Daoy (cell line): ENCODE measurements at places on chromosomes 6 and 20. TPM values are rescaled to one million over a fixed set of nuclear protein-coding genes. Genes with fewer than 3 reads are reported as not detected.

ZBP1 gene
- total RNA-seq: 0.11 TPM in 1 of 2 replicates, not detected in the other

DNA sequence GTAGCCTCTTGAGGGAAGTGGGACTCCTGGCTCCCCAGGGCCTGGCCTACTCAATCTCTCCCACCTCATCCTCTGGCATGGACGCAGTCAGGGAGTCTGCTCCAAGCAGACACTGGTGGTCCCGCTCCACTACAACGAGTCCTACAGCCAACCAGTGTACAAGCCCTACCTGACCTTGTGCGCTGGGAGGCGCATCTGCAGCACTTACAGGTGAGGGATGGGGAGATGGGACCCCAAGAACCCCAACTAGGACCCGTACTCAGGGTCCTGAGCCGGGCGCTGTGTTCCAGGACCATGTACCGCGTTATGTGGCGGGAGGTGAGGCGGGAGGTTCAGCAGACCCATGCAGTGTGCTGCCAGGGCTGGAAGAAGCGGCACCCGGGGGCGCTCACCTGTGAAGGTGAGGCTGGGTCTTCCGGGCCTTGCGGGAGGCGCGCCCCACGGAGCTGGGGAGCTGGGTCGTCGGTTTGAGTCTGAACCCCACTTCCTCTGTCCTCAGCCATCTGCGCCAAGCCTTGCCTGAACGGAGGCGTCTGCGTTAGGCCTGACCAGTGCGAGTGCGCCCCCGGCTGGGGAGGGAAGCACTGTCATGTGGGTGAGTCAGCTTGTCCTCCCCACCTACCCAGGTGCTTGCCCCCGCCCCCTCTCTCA lies 2.1 kb downstream of the EGFL8 start:
- DNase-seq: no peak

DNA sequence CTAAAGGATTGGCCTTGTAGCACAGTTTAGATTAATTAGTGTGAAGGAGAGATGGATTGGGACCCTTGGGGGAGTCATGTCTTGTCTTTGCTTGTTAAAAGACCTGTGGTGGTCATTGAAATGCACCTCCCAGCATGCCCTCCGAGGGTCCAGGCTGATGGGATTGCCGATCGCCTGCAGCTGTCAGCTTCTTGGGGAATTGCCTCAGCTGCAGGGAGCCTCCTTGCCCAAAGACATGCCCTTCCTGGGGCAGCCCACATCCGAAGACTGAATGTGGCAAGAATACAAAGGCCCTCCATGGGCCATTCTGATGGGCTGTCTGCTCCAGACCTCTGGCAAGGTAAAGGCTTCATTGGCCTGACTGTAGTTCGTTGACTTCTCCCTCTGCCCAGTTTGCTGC lies 150.7 kb downstream of the FARS2 start:
- DNase-seq: no peak

DNA sequence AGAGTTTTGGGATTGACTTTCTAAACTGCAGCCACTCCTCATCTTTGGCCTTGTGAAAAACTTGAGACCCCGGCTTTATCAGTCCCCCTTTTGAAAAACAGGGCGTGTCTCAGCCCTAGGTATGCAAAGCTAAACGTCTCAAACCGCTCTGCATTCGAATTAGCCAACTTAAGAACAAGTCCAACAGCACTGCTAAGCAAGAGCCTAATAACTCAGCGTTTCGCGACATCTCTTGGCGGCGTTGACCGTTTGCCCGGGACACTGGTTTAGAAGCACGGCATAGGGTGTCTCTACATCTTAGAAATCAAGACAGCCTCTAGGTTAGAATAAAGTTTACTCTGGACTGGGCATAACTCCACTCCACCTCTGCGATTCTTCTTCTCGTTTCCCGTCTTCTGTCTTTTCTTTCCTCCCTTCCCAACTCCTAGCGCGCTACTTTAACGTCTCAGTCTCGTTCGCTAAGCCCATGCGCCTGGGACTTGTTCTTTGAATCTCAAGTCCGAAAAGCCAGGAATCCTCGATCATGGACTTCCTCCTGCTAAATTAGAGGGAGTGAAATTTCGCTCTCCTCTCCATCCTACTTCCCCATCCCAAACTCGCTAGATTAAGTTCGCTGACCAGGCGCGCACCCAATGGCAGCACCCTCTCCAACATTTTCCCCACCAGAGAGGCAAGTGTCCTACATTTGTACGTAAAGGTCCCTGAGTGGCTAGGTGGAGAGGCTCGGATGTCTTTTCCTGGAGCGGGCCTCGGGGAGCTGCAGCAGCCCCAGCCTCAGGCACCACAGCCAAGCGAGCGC lies 10.5 kb upstream of the TFAP2A start:
- no peak for DNase-seq

- DNase-seq: no peak
These were observed 282.2 kb downstream of the PTPRK start for GRCh38 chr6:128238225-128238624.

PTPRK gene
- 40.1 and 46.5 TPM in 2 replicates for total RNA-seq

GRCh38 chr6:142242269-142242668 lies 59.5 kb upstream of the ADGRG6 start:
- DNase-seq: no peak

- peak; percentile 81 for DNase-seq
These were observed 62.2 kb downstream of the MYLK4 start for GRCh38 chr6:2688401-2689064.

DNA sequence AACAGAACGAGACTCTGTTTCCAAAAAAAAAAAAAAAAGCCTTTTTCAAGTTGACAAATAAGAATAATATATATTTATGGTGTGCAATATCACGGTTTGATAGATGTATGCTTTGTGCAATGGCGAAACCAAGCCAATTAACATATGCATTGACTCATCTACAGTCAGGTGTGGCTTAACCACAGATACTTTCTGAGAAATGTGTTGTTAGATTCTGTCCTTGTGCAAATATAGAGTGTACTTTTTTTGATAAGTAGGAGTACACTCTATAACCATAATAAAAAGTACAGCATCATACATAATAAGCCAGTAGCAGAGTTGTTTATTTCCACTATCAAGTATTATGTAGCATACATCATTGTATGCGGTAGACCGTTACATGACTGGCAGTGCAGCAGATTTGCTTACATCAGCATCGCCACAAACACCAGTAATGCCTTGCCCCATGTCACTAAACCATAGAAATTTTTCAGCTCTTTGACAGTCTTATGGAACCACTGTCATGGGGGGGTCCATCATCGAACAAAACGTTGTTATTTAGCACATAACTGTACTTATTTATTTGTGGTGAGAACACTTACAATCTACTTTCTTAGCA lies 59.2 kb downstream of the TMEM170B start:
- DNase-seq: no peak

DNA sequence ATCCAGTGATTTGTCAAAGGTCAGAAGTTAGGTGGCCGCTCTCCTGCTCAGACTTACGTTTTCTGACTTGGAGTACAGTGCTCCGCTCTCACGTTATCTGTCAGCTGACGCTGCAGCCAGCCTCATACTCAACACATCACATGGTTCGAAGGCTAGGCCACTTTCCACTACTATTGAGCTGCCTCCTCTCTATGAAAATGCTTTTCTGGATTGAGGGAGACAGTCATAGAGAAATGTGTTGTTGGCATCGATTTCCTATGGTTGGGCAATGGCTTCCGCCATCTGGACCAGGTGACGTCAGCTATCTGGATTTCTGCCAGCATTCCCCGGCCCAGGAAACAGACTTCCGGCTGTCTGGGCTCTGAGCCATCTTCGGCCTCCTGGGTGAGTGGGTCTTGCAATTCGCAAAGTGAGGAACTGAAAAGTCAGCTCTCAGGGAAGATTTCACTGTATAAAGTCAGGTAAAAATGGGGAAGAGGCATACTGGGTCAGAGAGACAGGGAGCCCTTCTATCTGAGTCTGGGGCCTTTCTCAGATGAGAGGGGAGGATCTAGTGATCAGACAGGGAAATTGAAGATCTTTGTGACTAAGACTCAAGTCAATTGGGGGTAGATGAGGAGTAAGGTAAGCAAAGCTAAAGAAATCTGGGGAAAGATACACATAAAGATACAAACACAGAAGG lies 37.5 kb upstream of the IER3 start:
- DNase-seq: peak; percentile 99

DNA sequence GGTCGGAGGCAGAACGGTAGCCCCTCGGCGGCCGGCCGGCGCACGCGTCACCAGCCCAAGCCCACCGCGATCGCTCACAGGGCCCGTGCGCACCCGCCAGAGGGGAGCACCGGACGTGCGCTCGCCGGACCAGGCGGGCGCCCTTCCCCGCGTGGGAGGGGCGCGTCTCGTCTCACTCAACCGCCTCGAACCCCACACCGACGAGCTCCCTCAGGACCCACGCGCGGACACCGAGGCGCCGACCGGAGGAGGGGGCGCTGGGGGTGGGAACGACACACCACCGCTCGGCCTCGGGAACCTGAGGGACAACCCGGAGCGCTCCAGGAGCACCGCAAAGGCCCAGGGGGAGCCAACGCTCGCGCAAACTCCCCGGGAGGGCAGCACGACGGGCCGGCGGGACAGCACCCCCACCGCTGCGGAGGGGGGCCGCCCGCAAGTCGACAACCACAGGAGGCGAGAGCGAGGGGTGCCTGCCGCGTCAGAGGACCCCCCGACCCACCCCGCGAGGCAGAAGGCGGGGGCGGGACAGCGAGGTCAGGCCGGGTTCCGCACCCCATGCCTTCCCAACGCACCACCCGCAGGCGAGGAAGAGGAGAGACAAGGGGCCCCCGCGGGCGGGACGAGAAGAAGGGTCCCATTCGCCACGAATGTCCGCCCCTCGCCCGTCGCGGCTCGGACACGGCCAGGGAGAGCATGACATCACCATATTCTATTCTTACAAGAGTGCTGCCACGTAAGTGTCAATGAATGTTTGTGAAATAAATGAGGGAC lies 512.7 kb upstream of the ZNF337 start:
- no peak for DNase-seq

- no peak for DNase-seq
These were observed 23.0 kb upstream of the AKAP12 start for GRCh38 chr6:151216804-151217203.

DNA sequence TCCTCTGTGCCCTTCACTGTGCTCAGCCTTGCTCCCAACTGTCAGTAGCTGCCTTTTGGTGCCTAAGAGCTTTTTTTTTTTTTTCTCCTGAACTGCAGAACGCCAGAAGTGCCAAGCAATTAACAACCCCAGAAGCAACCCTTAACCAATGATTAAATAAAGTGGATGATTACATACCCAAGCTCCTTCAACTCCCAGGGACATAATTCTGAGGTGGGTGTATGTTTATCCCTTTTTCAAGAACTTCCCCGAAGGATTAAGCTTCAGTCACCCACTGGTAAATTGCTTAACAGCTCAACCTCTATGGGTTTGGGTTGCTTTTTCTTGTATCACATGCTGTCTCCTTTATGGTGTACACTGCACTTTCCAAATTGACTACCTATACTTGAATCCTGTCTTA lies 41.1 kb downstream of the KLHL31 start:
- DNase-seq: peak; percentile 40

GRCh38 chr6:160330619-160331018 lies 17.6 kb upstream of the SLC22A3 start:
- DNase-seq: no peak

DNA sequence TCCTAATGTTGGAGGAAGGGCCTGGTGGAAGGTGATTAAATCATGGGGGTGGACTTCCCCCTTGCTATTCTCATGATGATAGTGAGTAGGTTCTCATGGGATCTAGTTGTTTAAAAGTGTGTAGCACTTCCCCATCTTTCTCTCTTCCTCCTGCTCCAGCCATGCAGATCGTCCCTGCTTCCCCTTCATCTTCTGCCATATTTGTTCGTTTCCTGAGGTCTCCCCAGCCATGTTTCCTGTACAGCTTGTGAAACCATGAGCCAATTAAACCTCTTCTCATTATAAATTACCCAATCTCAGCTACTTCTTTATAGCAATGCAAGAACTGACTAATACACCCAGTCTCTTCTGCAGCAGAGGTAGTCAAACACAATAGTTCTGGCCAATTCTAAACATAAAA lies 5.4 kb downstream of the EPM2A start:
- no peak for DNase-seq

DNA sequence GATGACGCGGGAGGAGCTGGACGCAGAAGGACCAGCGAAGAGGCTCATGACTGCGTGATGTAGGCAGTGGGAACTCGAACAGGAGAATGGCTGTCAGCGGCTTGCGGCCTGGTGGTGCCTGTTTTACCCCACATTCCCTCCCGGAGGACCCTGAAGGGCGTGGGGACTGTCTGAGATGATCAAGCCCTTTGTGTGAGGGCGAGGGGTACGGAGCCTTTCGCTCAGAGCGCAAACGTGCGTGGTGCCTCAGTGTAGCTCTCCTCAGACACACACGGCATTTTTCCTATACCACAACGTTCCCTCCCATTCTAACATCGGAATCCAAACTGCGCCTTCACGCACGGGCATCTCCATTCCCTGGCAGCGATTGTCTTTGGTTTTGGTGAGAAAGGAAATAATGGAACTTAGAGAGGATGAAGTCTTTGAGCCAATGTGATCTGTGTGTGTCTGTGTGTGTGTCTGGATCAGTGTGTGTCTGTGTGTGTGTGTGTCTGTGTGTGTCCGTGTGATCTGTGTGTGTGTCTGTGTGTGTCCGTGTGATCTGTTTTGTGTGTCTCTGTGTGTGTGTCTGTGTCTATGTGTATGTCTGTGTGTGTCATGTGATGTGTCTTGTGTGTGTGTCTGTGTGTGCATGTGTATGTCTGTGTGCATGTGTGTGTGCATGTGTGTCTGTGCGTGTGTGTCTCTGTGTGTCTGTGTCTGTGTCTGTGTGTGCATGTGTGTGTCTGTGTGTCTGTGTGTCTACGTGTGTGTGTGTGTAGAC lies 5.3 kb downstream of the PTK6 start:
- no peak for DNase-seq

GRCh38 chr20:54589402-54590030 lies 114.1 kb downstream of the DOK5 start:
- DNase-seq: no peak

DNA sequence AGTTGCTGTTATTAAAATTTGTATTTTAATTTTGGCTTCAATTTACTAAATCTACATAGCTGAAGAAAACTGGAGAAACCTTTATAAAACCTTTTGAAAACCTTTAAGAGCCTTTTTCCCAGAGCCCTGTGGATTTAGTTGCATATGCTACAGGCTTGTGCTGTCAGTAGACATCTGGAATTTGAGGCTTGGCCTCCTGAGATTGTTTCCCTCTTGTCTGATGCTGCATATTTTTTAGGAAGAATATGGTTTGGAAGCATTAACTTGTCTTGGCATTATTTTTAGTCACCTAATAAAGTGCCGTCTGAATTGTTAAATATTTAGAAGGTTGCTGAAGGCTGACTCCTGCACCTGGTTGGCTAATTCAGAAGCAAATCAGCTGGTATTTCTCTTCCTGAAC lies 369.4 kb downstream of the UTRN start:
- no peak for DNase-seq

- no peak for DNase-seq
These were observed 63.5 kb upstream of the DEFB112 start for GRCh38 chr6:50112981-50113857.

FBXO9 gene
- 74.7 and 90.8 TPM in 2 replicates for total RNA-seq

DNA sequence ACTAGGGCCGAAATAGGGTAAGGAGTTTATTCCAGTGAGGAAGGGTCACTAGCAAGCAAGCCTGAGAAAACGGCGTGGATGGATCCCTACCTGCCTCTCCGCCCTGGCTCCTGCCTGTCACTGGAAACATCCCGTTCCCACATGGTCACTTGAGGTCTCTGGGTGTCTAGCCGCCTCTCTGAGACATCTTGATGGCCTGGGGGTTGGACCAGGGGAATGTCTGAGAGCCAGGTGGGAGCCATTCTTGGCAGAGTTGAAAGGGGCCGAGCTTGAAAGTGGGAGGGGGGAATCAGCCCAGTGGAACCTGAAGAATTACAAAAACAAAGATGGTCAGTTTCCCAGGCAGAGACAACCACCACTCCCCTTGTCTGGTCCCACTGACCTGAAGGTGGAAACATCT lies 961 bp downstream of the CCHCR1 start:
- DNase-seq: no peak
